ENCODE measurements at places on chromosomes 6 and 20.
A peak's percentile ranks its signal among the peaks of the same experiment; 100 is the strongest.

DNA sequence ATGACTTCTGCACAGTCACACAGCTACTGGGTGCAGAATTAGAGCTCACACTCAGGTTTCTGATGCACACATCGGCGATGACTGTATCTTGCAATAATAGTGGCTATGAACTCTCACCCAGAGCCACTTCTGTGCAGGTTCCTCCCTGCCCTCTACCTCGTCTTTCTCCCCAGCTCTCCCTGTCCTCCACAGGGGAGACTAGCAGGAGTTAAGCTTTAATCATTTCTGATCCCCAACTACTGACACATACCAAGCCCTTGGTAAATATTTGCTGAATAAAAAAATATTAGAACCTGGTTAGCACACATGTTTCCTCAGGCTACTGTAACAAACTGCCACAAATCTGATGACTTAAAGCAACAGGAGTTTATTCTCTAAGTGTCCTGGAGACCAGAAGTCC lies 222.7 kb upstream of the FOXA2 start:
- DNase-seq, result no peak

- no peak for DNase-seq
Measured at GRCh38 chr6:82072751-82073150, 174.8 kb downstream of the IBTK start.

DNA sequence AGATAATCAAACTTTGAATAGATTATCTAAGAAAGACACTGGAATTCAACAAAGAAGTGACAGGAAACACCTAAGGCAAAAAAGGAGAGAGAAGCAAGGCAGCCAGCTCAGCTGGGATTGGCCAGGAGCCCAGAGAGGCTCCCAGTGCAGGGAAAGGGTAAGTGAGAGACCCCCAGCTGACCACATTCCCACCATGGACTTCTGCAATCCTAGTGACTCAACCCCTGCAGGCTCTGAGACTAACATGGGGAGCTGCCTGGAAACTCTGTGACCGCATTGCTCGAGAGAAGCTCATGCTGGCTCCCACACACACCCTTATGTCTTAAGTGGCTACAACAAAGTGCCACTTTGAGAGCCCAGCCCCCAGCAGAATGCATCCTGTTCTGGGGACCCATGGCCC lies 215.1 kb downstream of the PACRG start:
- no peak for DNase-seq

DNA sequence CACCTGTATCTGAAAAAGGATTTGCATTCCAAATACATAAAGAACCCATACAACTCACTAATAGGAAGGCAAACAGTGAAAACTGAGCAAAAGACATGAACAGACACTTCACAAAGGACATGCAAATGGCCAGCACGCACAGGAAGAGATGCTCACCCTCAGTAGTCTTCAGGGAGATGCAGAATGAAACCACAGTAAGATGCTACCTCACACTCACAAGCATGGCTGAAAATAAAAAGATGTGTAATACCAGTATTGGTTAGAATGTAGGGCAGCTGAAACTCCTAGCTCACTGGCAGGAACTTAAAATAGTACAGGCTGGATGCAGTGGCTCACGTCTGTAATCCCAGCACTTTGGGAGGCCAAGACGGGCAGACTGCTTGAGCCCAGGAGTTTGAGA lies 64.6 kb downstream of the SNX5 start:
- DNase-seq, result no peak

DNA sequence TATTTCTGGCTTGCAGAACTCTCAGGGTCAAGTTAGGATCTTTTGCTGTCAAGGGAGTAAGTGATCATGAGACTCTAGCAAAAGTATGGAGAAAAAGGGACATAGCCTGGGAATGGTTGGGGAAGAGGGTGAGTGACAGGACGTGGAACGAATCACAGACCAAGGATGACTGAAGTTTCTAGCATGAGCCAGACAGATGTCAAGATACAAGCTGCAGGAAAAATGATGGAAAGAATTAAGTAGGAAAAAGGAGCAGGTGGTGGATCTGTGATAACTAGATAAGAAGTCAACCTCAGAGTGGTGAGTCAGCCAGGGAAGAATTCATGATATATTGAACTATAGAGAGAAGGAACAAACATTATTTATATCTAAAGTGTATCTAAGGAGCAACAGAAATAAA lies 159.8 kb upstream of the SYNDIG1 start:
- DNase-seq, result no peak

DNA sequence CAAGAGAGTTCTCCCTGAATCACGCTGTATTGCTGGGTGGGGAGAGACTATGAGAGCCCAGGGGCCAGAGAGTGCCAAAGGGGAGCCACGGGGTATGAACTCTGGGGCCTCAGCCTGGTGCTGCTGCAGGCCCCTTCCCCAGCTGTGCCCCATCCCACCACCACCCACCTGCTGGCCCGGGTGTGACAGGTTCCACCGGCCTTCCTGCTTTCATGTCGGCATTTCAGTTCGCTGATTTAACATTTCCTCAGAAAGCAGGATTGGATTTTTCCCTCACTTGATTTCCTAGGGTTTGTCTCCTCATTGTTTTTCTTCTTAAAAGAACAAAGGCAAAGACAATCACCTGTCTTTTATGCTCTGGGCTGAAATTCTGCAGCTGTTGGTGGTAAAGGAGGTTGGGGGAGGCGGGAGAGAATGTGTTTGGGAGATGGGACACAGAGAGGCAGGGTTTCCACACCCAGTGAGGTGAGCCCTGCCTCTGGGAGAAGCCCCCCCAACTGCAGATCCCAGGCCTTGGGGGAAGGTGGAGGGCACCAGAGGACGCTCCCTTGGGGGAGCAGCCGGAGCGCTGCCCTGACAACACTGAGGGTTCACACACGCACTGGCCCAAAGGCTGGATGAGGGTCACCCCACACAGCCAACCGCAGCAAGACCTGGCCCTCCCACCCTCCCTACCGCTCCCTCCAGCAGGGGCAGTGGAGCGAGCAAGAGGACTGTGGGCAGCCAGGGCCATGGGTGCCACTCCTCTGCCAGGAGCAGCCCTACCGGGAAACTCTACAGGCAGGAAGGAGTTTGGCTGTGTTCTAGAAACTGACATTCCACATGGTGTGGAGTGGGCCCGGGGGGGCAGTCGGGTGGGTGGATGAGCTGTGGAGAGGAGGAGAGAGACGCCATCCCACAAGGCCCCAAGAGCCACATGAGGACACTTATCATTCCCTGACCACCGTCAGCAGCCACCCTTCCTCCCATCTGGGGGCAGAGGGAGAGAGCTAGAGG lies 10.5 kb upstream of the MLN start:
- no peak for DNase-seq

DNA sequence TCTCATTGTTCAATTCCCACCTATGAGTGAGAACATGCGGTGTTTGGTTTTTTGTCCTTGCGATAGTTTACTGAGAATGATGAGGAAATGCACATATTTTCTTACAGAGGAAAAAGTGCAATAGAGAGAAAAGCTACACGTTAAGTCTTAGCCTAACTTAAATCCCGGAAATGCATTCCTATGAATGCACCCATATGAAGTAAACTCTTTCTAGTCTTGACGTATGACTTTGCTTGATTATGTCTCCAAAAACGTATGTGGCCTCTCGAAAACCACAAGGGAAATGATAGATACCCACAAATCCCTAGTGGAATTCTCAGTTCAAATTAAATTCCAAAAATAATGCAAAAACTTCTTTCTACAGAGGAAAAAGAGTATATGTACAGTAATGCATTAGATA lies 90.7 kb upstream of the SASH1 start:
- no peak for DNase-seq

- DNase-seq, result no peak
Measured at GRCh38 chr20:49394264-49394663, 88.2 kb downstream of the KCNB1 start.

DNA sequence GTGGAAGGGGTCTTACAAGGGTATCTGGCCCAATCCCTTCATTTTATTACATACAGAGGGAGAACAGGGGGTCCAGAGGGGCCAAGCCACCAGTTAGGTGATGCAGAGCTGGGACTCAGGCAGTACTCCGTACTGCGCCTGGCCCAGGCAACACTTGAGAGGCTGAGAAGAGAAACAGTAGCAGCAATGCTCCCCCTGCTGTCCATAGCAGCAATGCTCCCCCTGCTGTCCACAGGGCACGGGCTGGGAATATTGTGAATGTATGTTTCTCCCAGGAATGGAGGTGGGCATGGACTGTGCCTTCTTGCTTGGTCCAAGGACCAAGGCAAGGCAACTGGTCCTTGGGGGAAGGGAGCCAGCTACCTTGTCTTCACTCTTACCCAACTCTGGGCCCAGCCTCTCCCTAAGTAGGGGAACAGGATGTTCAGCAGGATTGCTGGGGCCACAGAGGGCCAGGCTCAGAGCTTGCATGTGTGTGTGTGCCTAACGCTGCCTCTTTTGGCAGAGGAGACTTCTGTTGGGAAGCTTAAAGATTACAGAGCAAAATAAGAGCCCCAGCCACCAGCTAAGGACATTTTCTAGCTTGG lies 14.8 kb upstream of the FAM83C start:
- no peak for DNase-seq

DNA sequence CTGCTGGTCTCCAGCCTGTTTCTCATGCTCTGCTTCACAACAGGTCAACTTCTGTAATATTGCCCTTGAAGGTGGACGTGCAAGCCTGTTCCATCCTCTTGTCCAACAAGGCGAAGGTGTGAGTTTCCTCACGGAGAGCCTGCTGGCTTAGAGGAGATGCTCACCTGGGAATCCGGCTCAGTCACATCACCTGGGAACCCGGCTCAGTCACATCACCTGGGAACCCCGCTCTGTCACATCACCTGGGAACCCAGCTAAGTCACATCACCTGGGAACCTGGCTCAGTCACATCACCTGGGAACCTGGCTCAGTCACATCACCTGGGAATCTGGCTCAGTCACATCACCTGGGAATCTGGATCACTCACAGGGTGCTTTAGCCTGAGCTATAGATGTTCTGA lies 230.1 kb downstream of the ERMARD start:
- no peak for DNase-seq

DNA sequence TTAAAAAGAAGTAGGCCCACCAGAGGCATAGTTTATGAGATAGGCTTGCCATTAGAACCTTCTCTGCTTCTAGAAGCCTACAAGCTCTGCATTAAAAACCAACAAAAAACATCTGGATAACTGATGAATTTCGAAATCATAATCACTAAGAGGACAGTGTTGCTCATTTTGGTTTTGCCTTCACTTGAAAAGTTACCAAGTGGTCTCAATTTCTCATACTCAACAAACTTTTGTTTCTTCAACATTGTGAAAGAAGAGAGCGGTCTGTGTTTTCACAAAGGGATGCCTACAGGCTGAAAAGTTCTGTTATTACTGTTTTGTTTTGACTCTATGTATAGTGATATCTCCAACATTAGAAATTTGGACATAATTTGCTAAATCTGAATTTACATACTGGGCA lies 98.9 kb downstream of the PDSS2 start:
- DNase-seq, result no peak

- DNase-seq, result no peak
Measured at GRCh38 chr6:3290931-3291211, 32.1 kb downstream of the PSMG4 start.

GRCh38 chr6:163814494-163815364 lies 400.2 kb downstream of the QKI start:
- no peak for DNase-seq

GRCh38 chr6:168876956-168877355 lies 376.7 kb downstream of the THBS2 start:
- no peak for DNase-seq

DNA sequence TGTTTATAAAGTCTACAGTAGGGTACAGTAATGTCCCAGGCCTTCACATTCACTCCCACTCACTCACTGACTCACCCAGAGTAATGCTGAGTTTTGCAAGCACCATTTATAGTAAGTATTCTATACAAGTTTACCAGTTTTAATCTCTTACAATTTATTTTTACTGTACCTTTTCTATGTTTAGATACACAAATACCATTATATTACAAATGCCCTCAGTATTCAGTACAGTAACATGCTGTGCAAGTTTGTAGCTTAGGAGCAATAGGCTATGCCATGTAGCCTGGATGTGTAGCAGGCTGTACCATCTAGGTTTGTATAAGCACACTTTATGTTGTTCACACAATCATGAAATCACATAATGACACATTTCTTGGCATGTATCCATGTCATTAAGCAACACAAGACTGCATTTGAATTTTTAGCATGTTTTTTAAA lies 673.6 kb downstream of the CD109 start:
- no peak for DNase-seq

GRCh38 chr6:25788305-25788922 lies 33.9 kb downstream of the SLC17A4 start:
- no peak for DNase-seq

- no peak for DNase-seq
Measured at GRCh38 chr6:14393910-14394309, 276.3 kb downstream of the CD83 start.

DNA sequence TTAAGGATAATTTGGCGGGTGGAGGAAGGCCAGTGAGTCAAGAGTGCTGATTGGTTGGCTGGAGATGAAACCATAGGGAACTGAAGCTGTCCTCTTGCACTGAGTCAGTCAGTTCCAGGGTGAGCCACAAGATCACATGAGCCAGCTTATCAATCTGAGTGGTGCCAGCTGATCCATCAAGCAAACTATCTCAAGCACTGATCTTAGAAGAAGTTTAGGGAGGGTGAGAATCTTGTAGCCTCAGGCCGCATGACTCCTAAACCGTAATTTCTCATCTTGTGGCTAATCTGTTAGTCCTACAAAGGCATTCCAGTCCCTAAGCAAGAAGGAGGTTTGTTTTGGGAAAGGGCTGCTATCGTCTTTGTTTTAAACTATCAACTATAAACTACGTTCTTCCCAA lies 954.3 kb downstream of the KIF16B start:
- DNase-seq, result no peak

- DNase-seq, result no peak
Measured at GRCh38 chr6:76552268-76552667, 479.8 kb upstream of the IMPG1 start.

- no peak for DNase-seq
Measured at GRCh38 chr6:106469882-106470281, 109.4 kb downstream of the CRYBG1 start.

GRCh38 chr20:36768768-36769430 lies 4.7 kb downstream of the DSN1 start:
- no peak for DNase-seq

DNA sequence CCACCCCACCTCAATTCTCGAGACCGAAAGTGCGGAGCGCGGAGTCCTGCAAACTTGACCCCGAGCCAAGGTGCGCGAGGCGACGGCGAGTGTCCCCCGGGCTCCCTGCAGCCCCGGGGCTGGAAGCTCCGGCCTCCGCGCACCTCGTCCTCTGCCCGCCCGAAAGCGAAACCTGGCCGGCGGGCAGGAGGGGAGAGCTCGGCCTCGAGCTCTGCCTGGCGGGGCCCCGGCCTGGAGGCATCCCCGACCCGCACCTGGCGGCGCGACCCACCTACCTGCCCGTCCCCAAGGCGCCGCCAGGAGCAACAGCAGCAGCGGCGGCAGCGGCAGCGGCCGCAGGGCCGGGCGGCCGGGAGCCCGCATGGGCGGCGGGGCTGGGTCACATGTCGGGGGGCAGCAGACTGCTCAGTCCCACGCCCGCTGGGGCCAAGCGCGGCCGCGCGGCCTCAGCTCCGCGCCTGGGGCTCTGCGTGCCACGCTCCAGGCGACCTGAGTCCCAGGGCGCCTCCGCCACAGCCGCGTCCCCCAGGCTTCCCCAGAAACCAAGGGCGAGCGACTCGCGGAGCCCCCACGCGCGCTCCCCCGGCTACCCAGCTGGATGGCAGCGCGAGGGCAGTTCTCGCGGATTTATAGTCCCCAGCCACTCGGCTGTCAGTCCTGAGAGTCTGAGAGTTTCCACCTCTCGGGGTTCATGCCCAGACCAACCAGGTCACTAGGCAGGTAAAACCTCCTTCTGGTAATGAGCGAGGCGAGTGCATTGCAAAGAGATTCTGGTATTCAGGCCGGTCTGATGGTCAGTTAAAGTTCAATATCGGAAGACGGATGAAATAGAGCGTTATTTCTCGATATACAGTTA lies at the start of gene IL20RA:
Gene IL20RA (minus strand): TSS at position 600 of the 856 bp plus-strand sequence. CDS start 237 bp downstream, at position 363.
- DNase-seq, result no peak

GRCh38 chr6:143941852-143942627 lies 66.0 kb downstream of the PLAGL1 start:
- DNase-seq, result peak; percentile 15
